ENCODE measurements at places on chromosomes 5 and 9. TPM values are rescaled to one million over a fixed set of nuclear protein-coding genes. Genes with fewer than 3 reads are reported as not detected.
A peak's percentile ranks its signal among the peaks of the same experiment; 100 is the strongest.

- DNase-seq: no peak
These were observed at the start of gene FUT7 for GRCh38 chr9:137031904-137032640. FUT7 (minus strand) TSS chr9:137032088; CDS start chr9:137031991, 97 bp downstream.

DNA sequence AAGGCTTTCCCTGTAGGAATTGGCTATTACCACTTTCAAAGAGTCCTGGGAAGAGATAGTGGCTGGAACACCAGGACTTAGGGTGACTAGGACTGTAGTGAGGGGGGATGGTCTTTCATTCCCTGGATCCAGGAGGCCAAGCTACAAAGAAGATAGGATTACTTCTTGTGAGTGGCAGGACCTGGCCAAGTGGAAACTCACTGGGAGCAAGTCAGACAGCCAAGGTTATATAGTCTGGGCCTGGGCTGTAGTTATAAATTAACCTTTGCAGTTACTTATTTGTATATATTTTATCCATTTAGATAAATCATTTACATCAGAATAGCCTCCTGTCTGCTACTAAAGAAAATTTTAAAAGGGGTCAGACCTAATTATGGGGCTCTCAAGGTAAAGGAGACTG, 124.3 kb downstream of the TLR4 start:
- no peak for DNase-seq

DNA sequence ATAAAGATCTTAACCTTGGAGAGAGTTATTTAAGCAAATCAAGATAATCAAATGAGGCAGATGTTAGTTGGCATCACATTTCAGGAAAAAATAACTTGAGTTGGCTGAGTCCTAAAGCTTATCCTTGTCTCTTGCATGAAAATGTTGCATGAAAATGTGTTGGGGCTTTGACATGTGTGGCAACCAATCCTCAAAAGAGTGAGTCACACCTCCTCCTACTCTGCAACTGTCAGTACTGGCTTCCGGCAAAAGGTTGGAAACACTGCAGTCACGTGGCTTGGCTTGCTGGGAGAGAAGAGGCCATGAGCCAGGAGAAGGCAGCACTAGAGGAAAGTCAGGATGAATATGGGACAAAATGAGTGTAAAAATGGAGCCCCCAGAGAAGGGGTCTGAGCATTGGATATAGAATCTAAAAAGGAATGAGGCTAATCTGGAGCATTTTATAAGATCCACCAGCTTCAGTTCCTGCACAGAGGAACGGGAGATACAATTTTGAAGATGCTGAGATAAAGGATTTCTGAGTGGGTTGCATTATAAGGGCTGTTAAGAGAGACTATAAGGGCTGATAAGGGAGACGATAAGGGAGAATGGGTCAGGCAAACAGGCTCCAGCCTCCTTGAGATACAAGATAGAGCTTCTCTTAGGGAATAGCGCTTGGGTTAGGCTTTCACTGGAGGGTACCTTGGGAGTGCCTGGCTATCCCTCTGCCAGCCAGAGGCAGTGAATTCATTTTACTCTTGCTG, 43.1 kb downstream of the SPATA31D1 start:
- no peak for DNase-seq

GRCh38 chr5:57842364-57843058, 359.9 kb upstream of the ACTBL2 start:
- DNase-seq: no peak

GRCh38 chr5:167851416-167851815, 440.0 kb upstream of the WWC1 start:
- DNase-seq: no peak

DNA sequence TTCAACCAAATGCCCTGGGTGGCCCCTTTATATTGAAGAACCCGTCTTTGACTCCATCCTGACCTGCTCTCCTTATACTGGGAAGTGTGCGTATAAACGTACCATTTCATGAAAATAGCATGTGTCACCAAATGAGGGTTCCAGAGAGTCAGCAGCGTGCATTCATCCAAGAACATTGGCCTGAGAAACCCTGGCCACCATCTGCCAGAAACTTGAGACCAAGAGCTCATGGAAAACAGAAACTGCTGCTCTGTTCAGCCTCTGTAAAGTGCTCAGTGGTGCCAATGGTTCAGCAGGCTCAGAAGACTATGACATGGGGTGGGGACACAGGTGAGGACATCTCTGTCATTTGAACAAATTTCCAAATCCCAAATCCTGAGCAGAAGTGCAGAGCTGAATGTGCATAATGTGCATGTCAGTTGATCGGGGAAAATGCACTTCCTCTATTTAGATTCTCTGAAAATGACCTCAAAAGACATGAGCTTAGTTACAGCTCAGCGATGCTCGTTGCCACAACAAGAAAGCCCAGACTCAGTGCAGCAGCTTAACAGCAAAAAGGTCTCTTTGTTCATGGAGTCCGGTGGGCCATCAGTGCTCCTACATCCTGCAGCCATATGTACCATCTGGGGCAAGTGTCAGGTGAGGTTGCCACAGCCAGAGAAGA, 176.1 kb downstream of the ATPSCKMT start:
- DNase-seq: no peak

DNA sequence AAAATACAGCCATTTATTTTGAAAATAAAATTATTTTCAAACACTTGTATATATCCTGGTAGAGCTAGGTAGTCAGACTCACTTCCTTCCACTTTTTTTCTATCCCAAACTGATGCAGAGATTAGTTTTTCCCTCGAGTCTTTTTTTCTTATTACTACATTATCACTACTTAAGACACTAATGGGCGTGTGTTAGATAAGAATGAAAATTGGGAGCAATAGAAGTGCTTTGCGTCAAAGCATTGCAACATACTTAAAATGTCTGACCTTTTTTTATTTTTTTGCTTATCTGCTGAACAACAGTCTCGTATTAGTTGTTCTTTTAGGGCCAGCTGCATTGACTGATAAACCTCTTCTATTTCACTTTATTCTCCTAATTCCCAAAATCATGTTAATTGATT, 1278.7 kb downstream of the CDH12 start:
- DNase-seq: no peak

GRCh38 chr9:125700791-125701190, 6.2 kb downstream of the MAPKAP1 start:
- DNase-seq: no peak

Gene IL13
- not detected for total RNA-seq

DNA sequence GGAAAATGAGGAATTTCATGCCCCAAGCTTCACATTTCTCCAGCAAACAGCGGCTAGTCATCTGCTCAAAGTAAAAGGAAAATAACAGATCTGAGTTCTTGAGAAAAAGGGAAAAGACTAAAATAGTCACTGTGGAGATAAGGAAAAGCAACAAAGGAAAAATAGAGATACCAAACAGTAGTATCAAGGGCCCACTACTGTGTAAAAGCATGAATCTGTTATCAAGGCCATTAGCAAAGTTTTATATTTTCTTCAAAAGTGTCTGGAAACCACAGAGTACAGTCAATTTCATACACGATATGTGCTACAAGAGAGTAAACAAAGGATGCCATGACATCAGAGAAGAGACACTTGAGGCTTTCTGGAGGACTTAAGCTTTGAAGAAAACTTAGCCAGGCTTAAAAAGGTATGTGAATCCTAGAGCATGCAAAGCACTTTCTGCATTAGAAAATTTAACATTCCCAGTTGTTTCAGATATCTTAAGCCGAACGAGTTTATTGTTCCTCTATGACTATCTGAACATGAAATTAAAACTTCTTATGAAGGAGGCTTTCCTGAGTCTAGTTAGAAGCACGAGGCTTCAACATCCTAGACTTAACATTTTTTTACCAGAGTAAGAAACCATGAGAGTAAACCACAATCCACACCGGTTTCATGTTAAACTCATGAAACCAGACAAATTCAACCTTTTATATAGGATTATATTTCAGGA, 1.2 kb downstream of the TTC33 start:
- DNase-seq: no peak

Gene CTXN3
- total RNA-seq: not detected

Gene ARSI
- total RNA-seq: not detected

Gene SLC36A3
- total RNA-seq: not detected

Gene CDC26
- total RNA-seq: 55.9 TPM

Gene STC2
- total RNA-seq: 28.9 TPM

DNA sequence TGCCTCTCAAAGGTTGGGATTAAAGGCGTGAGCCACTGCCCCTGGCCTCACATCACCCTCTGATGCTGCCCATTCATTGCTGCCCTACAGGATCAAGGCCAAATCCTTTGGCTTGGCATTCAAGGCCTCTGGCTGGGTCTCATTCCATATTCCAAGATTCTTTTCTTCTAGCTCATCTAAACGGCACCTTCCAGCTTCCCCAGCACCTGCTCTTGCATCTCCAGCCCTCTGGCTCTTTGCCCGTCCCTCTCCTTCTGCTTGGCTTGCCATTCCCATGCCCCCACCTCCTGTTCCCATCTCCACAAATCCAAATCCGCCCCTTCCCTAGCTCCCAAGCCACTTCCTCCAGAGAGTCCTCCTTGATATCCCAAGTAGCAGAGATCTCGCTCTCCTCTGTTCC, 33.1 kb downstream of the CORO2A start:
- no peak for DNase-seq

DNA sequence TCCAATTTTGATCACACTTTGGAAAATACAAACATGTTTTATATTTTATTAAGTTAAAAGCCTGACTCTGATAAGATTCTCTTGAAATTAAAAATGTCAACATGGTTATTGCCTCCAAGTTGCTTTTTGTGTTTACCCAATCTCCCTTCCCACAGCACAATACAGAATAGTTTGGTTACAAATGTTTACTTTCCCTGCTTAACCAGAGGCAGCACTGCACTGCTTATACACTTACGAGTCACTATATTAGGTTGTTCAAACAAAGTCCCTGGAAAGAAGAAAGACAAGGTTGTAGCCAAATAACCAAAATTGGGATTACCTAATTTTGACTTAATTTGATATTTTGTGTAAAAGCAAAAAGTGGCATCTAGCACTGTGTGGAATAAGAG, 25.9 kb downstream of the SRFBP1 start:
- no peak for DNase-seq

- no peak for DNase-seq
These were observed 6.5 kb downstream of the ADAMTS16 start for GRCh38 chr5:5146530-5147160.

GRCh38 chr9:137294091-137294680, 7.9 kb downstream of the NRARP start:
- DNase-seq: no peak

Gene C9orf153
- 0.07 TPM for total RNA-seq

DNA sequence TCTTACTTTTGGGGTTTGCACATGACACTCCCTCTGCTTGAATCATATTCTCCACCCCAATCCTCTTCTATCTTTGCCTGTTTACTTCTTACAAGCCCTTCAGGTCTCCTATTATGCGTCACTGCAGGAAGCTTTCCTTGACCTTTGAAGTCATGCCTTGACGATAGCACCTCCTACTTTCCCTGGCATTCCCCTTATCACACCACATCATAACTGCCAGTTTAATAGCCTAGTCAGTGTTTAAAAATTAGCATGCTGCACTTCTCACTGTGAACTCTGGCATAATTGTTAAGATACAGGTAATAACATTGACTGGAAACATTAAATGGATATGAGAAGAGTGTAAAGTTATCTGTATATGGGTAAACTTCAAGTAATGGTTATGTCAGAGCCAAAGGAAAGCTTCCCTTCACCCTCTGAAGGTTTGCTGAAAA, 37.1 kb upstream of the CEP120 start:
- DNase-seq: peak; percentile 71

GRCh38 chr5:64767959-64768357, 533 bp downstream of the SREK1IP1 start:
- DNase-seq: no peak

DNA sequence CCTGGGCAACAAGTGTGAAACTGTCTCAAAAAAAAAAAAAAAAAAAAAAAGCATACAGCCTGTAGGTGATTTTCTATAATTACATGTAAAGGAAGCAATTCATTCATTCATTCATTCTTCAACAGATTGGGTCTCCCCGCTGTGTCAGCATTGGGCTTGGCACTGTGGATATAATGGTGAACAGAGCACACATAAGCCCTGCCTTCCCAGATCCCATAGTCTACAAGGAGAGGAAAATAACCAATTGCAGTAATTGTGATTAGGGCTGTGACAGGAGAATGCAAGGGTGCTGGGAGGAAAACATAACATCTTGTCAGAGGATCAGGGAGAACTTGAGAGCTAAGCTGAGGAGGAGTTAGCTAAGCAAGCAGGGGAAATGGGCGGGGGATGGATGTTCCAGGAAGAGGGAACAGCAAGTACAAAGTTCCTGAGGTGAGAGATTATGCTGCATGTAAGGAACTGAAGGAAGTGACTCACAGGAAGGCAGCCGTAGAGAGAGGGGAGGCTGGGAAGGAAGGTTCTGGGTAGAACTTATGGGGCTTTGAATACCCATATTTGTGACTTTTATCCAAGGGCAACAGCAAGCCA, 24.0 kb upstream of the KLF9 start:
- DNase-seq: peak; percentile 90

DNA sequence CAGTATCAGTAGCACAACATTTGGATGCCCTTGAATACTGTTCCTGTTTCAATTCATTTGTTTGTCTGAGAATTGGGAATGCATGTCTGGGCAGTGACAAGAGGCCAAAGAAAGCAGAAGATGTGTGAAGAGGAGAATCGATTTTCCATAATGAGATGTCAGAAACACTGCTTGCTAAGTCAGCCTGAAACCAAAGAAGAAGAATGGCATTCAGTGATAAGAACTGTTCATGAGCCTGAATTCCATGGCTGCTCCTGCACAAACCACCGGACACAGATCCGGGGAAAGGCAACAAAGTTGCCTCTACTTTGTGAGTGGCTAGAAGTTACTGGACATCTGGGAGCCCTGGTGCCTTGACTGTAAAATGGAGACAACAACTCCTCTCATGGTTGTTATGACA, 207.2 kb upstream of the RASEF start:
- no peak for DNase-seq

GRCh38 chr9:38621434-38622287, 1.3 kb upstream of the ANKRD18A start:
- DNase-seq: no peak

GRCh38 chr9:92706218-92706940, 36.4 kb upstream of the IPPK start:
- DNase-seq: no peak

- no peak for DNase-seq
These were observed 15.6 kb upstream of the DAB2 start for GRCh38 chr5:39440192-39440957.

GRCh38 chr9:74281674-74282073, 215.5 kb upstream of the RORB start:
- no peak for DNase-seq

Gene GNA14
- 3.2 TPM for total RNA-seq

GRCh38 chr5:41649659-41650058, 139.3 kb upstream of the PLCXD3 start:
- DNase-seq: no peak

GRCh38 chr9:3526997-3527940, 1.5 kb upstream of the RFX3 start:
- DNase-seq: no peak

- no peak for DNase-seq
These were observed 216.9 kb downstream of the DEPDC1B start for GRCh38 chr5:60483050-60483449.

Gene DTWD2
- total RNA-seq: 2.7 TPM

Gene EPB41L4A
- 18.3 TPM for total RNA-seq

Gene FOXI1
- total RNA-seq: not detected

DNA sequence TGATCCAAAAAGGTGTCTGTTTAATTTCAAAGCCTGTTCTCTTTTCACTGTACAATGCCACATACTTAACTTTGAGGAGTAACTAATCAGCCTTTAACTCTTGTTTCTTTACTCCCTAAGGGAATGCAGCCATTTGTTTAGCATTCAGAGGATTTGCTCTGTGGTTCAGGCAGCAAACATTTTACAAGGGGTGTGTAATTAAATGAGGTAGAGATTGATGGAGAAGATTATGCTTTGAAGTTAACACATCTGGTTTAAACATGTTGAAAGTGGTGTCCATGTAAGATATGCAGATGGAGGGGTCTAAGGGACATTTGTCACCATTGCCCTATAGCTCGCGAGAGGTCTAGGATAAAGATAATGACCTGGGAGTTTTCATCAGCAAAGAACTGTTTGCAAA, 41.9 kb downstream of the TMEM215 start:
- DNase-seq: no peak

Data from pulmonary artery endothelial cell (primary cell).